ENCODE measurements at places on chromosomes 3 and 15.

DNA sequence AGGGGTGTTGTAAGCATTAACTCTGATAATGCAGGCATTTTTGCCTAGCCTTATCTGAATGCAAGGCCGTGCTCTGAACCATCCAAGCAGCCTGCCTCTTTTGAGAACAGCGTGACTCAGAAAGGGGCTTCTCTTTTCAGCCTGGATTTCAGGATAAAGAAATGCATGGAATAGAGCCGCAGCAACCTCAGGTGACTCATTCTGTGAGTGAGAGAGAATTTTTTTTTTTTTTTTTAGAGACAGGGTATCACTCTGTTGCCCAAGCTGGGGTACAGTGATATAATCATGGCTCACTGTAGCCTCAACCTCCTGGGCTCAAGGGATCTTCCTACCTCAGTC, 20.6 kb upstream of the PDE8A start:
- no peak for DNase-seq

DNA sequence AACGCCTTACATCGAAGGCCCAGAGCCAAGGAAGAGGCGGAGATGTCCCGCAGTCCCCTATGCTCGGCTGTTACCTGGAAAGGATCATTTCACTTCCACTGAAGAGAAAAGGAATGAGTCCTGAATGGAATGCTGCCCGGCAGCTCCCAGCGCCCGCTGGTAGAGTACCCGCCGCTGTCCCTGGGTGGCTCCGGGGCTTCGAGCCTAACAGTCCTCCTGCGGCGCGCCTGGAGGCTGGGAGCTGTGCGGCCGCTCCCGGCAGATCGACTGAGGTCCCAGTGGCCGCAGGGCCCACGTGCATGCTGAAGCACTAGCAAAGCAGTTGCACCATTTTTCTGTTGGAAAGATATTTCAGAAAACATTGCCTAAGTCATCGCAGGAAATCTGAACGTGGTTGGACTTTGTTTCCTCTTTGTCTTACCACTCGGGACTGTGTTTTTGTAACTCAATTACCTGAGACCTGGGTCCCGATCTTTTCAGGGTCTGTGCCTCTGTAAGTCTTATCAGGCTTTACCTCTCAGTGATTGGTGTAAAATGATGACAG, 984 bp downstream of the RNU6-1 start:
- DNase-seq = no peak

- no peak for DNase-seq
These were observed 121.4 kb downstream of the ADCY5 start for GRCh38 chr3:123327480-123327879.

DNA sequence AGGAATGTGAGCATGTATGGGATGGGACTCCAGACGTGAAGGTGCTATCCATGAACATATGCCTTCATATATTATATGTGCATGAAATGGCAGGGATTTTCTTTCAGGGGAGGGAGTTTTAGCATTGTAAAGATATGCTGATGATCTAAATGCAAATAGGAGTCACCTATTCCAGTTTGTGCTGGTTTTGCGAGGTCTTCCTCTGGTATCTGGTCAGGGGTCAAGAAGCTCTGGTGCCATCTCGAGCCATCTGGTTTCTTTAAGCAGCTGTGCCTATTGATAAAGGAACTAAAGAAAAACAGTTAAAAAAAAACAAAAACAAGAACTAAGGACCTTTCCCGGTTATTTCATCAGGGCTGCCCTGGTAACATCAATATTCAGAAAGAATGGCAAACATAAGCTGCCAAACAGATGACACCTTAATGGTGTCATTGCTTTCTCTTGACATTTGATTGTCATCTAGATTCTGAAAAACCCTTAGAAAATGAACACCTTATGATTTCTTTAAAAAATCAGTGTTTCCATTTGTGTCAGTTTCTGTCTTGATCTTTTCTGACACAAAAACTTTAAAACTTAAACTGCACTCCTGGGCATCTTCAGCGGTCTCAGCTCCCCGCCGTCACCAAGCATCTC, 22.7 kb downstream of the APH1B start:
- DNase-seq = no peak

- DNase-seq = no peak
These were observed 202.3 kb upstream of the PROK2 start for GRCh38 chr3:71987089-71987735.

DNA sequence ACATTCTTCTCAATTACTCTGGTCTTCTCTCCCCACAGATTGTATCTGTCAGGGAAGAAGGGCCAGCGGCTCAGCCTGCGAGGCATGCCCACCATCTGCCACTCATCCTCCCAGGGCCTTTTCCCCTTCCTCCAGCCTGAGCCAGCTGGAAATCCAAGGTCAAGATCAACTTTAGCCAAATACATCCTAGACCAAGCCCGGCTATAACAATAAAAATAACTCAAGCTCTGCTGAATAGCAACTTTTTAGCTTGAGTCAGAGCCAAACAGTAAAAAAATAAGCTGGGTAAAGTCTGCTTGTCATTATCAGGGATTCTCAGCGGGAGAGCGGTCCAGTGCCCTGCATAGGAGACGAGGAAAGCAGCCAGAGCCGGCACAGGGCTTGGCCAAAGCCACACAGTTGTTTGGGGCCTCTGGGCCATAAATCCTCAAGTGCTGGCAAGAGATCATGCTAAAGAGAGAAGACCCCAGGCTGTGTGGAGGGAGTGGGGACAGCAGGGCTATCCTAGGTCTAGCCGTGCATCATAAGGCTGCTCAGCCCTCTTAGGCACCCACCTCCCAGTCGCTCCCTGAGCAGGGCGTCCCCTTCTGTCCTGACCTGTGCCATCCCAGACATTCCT, 76.2 kb upstream of the HERC1 start:
- DNase-seq = no peak

DNA sequence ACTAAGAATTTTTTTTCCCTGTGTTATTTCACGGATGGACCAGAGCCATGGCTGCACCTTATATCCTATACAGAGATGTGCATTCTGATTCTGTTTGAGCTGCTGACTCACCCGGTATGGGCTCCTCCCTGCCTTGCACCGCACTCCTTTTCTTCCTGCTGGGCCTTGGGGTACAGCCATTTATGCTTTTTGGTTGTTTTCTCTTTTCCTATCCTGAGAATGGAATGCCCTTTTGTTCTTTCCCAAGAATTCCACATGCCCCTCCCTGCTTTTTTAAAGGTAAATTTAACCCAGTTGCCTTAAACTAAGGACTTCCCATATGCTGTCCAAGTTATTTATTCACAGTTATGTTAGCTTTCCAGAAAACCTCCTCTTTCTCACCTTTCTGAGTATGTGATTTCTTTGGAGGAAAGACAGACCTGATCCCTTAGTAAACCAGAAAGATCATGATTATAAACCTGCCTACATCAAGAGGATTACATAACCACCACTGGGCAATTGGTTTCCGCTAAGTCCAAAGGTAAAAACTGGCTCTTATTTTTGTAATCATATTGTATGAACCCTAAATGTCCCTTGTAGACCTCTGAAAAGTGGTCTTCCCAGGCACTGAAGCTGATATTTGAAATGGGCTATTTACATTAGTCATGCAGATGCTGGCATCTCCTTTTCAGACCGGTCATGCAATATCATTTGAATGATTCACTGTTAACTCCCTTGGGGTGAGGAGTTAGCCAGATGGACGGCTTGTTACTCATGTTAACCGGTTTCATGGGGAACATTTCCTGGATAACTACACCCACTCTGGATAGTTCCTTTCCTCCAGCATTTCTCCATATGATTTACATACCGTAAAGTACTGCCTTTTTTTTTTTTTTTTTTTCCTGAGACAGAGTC, 45.5 kb downstream of the TMOD3 start:
- DNase-seq = no peak

DNA sequence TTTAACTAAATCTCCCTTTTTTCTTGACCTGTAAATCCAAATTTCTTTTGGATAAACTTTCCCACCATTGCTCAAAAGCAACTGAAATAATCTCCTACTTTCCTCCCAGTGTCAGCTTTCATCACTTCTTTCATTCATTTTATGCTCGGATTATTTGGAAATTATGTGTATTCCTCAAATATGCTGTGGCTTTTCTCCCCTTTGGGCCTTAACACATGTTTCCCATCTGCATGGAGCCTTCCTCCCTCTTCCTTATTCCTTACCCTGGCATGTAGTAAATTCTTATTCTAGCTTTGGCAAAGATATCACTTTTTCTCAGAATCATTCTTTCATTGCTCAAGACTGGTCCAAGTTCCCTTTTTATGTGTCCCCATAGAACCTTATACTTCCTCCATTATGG, 41.8 kb upstream of the TUSC7 start:
- DNase-seq = no peak

DNA sequence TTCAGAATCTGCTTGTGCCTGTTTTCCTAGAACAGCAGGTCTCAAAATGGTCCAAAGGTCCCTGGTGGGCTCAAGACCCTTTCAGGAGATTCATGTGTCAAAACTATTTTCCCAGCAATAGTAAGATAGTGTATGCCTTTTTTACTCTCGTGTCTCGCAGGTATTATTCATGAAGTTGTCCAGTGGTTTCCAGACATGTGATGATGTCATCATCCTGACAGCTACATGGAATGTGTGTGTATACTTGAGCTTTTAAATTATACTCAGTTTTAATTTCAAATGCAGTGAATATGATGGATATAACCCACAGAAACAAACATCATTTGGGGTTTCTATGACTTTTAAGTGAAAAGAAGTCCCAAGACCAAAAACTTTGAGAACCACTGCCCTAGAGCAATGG, 288.6 kb downstream of the NTRK3 start:
- no peak for DNase-seq

GRCh38 chr3:108283006-108283405, 13.3 kb upstream of the HHLA2 start:
- no peak for DNase-seq

DNA sequence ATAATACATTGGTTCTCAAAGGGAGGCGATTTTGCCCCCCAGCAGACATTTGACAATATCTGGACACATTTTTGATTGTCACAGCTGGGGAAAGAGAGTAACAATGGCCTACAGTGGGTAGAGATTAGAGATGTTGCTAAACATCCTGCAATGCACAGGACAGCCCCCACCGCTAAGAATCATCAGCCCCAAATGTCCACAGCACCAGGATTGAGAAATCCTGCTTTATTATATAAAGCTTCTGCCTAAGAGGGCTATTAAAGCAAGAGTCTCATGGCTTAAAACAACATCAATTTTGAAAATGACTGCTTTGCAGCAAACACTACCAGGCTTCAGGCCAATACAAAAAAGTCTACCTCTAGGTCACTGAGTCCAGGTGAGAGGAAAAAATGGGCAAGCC, 68.2 kb downstream of the NTRK3 start:
- DNase-seq = no peak

- no peak for DNase-seq
These were observed 15.7 kb downstream of the LIPC start for GRCh38 chr15:58447271-58448010.

DNA sequence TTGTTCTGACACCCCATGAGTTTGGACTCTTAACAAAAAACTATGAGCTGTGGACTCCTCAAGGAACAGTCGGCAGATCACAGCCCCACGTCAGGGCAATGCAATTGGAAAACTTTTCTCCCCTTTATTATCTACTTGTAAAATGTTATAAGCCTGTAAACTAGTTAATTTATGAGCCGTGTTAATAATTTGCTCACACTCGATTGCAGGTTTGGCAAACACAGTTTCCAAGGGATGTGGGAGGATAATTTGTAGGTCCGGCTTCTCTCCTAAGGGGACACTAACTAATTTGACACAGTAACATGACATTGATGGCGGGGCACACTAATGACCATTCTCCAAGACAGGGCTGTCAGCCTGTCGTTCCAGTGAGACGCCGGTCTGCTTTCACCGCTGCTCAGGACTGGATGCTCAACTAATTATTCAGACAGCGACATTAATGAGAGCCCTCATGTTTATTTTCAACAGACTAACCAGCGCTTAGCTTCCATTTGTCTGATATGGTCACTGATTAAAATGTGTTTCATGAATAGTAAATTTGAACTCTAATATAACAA, 222.1 kb downstream of the FOXP1 start:
- DNase-seq = no peak

DNA sequence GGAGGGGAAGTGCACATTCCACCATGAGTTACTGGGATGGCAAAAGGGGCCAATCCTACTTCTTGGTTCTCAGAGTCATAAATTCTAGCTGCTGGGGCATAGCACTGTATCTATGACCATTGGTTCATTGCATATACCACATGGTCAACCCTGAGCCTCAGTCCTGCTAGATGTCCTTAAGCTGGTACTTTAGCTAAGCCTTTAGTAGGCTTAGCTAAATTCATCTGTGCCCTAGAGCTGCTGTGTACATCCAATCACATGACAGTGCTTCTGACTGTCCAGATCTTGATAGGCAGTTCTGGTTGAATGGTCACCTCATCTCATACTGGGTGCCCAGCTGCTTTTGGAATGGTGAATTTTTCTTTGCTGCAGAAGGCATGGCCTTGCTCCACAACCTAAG, 8.2 kb downstream of the NDUFB4 start:
- no peak for DNase-seq

DNA sequence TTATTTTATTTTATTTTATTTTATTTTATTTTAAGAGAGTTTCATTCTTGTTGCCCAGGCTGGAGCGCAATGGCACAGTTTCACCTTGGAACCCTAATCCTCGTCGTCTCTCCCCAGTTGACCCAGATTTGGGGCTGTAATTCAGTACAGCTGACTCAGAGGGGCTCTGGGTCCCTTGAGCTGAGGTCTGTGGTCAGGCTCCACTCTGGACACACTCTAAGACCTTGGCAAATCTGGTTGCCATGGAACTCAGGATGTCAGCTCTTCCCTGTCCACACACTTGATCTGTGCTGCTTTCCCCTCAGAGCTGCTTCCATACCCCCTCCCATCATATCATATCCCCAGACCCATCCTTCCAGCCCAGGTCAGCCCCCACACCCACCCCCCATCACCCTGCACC, 675 bp upstream of the CYP11A1 start:
- no peak for DNase-seq

- DNase-seq = no peak
These were observed 3.7 kb downstream of the MDFIC2 start for GRCh38 chr3:70308760-70309159.

DNA sequence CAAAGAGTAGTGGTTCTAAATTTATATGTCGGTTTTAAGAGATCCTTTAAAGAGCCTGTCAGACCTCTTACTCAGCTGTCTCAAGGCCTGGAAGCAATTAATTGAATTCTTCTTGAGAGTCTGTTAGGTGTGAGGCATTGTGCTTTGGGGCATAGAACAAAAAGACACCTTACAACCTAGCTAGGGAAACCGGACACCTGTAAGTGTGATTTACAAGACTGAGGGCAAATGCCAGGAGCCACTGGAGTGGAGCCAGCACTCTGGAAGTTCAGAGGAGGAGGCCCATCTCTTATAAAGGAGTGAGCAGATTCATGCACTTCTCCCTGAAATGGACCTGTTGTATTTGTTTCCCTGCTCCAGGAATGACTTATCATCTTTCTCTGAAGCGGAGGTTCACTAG, 97.7 kb upstream of the NUDT16 start:
- no peak for DNase-seq

GRCh38 chr15:50463423-50464358, 39.5 kb downstream of the USP8 start:
- no peak for DNase-seq

Measured in activated T-cell treated with anti-CD3 and anti-CD28 coated beads, Interleukin-2, amount 50 U/mL, for 4 hours (primary cell).